H1 (cell line): ENCODE measurements at places on chromosomes 6 and 20.

DNA sequence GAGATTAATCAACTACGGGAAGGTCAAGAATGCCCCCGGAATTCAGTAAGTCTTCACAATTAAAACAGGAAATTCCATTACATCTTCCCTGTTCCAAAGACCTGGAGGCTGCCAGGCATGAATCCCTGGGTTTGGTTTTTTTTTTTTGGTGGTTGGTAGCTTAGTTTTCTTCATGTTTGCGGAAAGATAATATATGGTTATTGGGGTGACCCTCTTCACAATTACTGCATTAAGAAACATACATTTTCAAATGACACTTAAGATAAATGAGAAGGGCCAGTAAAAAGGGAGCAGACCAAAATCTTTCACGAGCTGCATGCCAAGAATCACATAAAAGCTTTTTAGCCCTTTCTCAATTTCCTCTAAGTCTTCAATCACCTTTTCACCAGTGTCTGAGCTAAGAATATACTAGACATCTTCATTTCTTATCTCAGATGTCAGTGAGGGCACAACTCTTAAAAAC, 64.0 kb downstream of the KIF13A start:
- no peak for DNase-seq

- DNase-seq, result no peak
Measured at GRCh38 chr6:163036160-163036645, 308.4 kb downstream of the PACRG start.

GRCh38 chr6:2547355-2547754, 203.4 kb downstream of the MYLK4 start:
- DNase-seq, result no peak

DNA sequence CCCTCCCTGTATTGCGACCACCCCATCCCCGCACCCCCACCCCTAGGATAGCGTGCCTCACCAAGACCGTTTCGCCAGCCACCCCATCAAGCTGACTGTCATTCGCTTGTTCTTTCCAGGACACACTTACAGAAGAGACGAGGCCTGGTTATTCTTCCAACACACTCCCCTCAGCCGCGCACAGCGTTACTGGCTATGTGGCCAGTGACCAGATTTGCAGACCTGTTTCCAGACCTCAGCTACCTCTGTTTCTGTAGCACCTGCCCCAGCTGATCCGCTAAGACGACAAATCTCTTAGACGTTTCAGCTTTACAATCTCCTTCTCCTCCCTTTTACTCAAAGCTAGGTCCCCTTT, 26.1 kb downstream of the HLA-F start:
- no peak for DNase-seq

DNA sequence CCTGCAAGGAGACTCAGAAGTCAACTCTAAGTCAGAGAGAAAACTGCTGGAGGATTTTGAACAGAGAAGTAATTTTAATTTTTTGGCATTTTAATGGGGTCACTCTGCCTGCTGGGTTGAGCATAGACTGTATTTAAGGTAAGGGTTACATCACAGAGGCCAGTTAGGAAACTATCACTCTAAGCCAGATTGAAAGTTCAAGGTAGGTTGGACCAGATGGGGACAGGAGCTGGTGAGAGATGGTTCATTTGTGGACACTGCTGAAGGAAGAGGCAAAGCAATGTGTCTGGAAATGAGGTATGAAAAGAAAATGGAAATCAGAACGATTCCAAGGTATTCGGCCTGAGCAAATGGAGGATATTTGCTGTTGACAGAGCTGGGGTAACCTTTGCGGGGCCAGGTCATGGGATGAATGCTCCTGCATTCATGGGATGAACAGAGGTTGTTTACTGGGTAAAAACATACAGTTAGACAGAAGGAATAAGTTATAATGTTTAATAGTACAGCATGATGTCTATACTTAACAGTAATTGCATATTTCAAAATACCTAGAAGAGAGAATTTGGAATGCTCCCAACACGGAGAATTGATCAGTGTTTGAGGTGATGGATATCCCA, 26.9 kb downstream of the FRK start:
- no peak for DNase-seq

- DNase-seq, result no peak
Measured at GRCh38 chr6:44028789-44029310, 98.4 kb downstream of the MRPL14 start.

GRCh38 chr6:47237196-47237595, 72.5 kb downstream of the TNFRSF21 start:
- no peak for DNase-seq

DNA sequence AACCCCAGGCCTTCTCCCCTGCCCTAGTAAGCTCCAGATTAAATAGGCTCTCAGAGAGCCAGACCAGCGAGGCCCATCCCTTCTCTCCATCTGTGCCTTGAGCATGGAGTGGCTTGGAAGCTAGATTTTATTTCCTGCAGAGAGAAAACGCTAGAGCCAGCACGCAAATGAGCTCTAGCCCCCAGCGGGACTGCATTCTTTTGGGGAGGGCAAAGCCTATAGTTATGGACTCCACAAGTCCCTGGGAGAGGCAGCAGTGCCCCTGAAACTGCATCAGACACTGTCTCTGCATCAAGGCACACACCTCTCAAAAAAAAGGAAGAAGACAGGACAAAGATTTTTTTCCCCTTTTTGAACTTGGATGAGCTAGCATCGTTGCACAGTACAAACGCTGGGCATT, 15.8 kb downstream of the FOXF2 start:
- DNase-seq, result no peak

- DNase-seq, result no peak
Measured at GRCh38 chr20:13638162-13638495, 603 bp downstream of the TASP1 start.

DNA sequence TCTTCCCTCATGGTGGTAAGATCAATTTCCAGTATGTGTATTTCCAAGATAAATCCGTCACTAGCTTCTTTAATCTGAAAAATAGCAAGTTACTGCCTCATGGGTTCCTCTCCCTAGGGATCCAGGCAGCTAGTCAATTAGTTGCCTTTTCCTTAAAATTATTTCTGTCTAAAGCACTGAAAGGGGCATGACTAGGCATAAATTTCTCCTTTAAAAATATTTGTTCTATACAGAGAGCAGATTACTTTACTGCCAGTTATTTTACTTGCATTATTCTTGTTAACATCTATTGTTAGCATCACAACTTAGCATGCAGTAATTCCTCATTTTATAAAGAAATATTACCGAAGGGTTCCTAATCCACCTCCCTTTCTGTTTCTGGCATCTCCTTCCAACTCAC, 1.4 kb downstream of the MTCL3 start:
- no peak for DNase-seq

DNA sequence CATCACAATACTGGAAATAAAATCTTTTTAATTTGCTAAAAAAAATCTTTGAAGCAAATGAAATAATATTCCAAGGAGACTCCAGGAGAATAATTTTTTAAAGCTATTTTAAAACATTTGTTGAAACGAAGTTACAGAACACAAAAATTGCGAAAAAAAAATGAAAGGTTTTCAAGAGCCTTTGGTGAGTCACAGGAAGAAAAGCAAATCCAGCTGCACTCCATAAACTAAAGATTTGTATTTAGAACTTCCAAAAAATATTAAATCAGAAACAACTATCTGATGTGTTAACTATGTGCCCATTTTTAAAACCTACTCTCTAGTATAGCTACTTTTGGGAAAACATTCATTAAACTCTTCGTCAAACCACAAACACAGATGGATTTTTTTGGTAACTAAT, 23.6 kb downstream of the PDSS2 start:
- DNase-seq, result no peak

DNA sequence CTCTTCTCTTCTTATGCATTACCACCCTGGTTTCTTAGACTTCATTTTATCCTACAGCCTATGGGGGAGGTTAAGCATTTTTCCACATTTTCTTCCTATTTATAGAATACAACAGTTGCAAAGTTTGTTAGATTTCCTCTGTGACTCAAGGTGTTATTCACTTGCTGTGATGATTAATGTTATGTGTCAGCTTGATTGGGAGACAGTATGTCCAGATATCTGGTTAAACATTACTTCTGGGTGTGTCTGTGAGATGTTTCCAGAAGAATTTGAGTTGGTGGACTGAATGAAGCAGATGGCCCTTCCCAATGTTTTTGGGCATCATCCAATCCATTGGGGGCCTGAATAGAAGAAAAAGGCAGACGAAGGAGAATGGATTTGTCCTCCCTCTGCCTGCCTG, 131.3 kb downstream of the C6orf118 start:
- DNase-seq, result no peak

DNA sequence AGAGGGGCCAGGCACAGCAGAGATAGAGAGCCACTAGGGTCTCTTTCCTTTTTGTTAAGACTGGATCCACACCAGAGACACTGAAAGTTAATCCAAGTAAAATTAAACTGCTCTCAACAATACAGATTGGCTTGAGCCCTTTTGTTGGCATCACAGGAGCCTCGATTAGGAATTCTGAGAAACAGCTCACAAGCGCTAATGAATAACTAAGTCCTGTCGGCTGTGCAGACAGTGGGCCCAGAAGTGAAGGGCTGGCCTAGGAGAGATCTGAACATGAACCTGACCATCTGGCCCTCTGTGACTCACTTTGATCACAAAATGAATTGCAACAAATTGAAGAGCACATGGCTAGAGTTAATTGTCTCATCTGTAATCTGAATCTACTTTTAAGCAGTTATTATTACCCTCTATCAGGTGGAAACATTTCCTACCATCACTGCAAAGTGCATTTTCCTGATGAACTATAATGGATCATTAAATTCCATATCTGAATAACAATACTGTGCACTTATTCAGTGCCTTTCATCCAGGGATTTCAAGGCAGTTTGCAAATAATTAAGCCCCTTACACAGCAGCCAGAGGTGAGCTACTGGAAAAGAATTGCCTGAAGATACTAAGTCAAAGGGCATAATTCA, 3.2 kb downstream of the BACH2 start:
- DNase-seq, result no peak

DNA sequence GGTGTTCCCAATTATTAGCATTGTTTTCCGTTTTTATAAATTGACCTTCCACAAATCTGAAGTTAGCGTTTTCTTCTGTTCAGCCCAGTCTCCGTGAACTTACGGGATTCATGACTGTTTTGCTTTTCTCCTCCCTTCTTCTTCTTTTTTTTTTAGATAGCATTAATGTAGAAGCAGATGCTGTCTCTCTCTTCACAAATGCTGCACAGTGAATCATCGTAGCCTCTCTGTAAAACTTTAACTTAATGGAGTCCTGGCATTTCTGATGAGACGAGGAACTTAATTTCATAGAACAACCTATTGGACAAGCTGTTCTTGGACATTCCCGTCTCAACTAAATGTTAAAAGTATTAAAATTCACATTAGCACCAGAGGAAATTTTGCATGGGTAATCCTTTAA, 138.0 kb upstream of the EEF1E1 start:
- DNase-seq, result no peak

- DNase-seq, result no peak
Measured at GRCh38 chr6:30834646-30835045, 49.7 kb upstream of the DDR1 start.

- no peak for DNase-seq
Measured at GRCh38 chr6:158729906-158730540, 80.2 kb downstream of the SYTL3 start.

DNA sequence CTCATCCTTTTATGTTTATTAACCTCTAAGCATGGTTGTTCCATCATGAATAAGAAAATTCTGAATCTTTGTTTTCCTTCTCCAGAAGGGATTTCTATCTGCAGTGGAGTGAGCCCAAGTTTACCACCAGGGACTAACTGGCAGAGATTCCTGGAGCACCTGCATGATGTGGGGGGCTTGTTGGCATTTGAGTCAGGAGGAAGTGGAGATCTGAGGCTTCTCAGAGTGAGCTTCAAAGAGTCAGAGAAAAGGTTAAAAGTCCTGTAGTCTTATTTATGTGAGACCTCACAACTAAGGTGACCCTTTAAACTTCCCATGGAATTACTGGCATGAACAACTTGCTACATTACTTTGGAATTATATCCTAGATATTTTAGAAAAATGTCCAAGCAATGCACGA, 138.1 kb upstream of the SLC24A3 start:
- DNase-seq, result no peak

- no peak for DNase-seq
Measured at GRCh38 chr20:57004416-57004815, 262.0 kb downstream of the BMP7 start.

DNA sequence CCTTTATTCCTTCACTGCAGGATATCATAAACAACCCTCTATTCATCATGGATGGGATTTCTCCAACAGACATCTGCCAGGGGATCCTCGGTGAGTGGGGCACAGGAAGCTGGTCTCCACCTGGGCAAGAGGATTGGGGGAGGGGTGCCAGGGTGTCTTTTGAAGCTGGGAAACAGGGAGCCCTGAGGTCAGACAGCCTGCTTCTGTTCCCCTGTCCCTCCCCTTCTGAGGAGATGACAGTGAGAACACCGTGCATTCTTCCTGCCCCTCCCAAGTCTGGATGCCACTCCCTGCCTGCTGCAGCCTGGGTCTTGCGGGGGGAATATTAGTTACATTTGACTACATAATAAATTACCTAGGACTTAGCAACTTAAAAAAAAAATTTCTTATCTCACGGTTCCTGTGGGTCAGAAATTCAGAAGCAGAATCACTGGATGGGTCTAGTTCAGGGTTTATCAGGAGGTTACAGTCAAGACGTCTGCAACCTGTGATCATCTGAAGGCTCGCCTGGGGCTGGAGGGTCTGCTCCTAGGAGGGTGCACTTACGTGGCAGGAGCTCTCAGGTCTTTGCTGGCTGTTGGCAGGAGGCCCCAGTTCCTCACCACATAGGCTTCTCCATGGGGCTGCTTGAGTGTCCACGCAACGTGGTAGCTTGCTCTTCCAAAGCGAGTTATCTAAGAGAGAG, 11.4 kb downstream of the CAPN11 start:
- DNase-seq, result no peak

GRCh38 chr6:69279805-69280204, 517.0 kb downstream of the LMBRD1 start:
- no peak for DNase-seq

DNA sequence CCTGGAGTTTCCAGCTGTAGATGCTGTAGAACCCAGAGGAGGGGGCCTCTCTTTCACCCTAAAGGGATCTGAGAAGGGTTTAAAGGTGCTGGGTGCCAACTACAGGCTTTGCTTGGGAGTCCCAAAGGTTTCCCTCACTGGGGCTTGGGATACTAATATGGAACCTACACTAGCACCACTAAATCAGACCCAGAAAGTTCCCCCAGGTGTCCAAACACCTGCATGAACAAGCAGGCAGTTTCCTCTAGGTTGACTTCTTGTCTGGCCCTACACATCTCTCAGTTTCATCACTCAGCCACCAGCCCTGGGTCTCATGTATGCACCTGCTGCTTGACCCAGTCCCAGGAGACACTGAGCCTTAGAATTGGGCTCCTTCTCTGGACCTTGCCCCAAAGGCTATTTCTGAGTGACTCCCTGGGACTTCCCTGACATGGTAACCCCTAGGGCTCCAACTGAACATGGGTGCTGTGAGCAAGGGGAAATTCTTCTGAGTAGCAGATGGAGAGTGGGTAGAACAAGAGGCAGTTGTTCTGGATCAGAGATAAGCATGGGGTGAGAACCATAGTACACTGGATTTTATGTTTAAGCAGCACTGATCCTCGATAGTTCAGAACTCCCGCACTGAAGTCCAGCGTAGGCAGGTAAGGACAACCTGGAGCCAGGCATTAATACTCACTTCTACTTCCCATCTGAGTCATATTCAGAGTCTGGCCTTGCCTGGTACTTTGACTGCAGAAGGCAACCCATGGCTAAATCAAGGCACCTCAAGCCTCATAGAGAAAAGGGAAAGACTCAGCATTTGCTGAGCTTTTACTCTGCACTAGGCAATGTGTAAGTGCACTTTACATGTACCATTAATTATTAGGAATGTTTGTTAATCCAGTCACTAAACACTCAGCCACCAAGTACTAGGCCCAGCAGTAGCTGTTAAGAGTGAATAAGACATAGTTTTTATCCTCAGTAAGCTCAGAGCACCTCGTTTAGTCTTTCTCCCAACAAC, 16.8 kb downstream of the BCL2L1 start:
- DNase-seq, result no peak

- no peak for DNase-seq
Measured at GRCh38 chr6:106844930-106845329, 129.6 kb downstream of the CD24 start.
